ENCODE measurements at places on chromosomes 3 and 15.

DNA sequence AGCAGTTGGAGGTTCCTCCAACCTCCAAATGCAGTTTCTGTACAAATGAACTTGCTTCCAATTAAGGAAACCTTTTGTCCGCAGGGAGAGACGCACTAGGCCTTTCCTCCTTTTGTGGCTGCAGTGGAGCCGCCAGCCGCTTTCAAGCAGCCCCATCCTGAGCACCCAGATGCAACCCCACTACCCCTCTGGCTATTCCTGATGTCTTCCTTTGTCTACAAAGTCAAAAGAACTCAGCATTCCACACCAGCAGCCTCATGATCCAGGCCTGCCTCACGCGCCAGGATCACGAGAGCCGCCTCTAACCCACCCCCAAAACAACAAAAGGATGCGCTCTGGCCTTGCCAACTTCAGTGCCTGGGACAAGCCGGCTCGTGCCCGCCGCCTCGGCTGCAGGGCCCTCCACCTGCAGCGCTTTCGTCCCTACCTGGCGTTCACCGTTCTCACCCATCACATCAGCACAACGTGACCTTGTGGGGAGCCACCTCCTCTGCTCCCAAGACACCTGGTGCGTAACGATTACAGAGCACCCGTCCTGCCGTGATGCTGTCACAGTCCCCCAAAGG lies 48.2 kb upstream of the MUC4 start:
- DNase-seq, result no peak

DNA sequence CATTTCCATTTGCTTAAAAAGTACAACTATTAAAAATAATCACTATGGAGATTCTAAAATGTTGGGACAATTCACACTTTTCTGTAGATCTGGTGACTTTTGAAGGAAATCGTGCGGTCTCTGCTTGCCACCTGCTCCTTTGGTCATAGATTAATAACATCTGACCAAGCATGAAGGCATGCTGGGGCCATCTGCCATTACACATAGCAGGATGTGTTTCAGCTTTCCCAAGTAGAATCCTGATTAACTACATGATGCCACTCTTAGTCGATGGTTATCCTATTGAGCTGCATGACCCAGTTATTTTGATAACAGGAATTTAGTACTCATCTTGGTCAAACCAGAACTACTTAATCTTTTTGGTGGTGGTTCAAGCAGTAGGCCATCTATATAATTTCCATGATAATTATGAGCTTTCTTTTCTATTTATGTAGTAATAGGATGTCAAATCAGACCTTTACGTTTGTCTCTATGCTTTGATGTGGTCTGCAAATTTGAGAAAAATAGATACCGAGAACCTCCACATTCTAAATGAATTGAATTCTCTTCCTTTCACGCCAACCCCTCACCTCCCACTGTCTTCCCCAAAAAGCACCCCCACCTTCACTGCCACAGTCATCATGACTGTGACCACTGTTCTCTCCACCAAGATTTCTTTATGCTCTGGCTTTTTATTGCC lies 158.1 kb downstream of the DIPK2A start:
- no peak for DNase-seq

DNA sequence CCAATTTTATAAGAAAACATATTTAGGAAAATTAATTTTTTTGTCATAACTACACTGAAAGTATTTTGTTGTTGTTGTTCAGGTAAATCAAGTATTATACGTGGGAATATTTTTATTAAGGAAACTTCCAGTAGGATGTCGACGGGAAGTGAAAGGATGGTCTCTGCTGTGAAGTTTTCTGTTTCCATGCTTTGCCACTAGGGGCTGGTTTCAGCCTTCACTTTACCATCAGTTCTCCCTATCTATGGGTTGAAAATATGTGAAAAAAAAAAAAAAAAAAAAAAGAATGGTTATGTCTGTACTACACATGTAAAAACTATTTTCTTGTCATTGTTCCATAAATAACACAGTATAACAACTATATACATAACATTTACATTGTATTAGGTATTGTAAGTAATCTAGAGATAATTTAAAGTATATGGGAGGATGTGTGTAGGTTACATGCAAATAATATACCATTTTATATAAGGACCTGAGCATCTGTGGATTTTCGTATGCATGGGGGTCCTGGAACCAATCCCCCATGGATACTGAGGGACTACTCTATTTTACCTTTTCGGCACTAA lies 136.7 kb downstream of the SMAD6 start:
- no peak for DNase-seq

GRCh38 chr3:18529631-18530030 lies 104.5 kb upstream of the SATB1 start:
- DNase-seq, result no peak

DNA sequence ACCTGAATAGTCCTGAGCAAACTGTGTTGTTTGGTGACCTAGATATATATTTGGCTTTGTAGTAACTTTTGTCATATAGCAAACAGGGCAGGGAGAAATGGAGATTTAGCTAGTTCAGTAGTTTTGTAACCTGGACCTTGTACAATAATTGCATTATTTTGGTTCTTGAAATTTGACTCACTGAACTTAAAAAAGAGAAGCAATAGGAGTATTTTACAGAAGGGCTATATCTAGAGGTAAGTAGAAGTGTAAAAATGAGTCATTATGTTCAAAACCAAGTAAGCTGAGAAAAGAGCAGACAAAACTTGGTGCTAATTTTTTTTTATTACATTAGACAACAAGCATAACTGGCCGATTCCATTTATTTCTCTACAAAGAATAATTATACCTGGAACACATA lies 505.4 kb downstream of the ZIC1 start:
- DNase-seq, result no peak

- DNase-seq, result no peak
These were observed 146.0 kb upstream of the FRMD4B start for GRCh38 chr3:69531576-69532546.

GRCh38 chr3:59877263-59878037 lies 827.6 kb upstream of the CFAP20DC start:
- DNase-seq, result no peak

GRCh38 chr3:170090601-170090981 lies 52.8 kb downstream of the GPR160 start:
- DNase-seq, result no peak

GRCh38 chr3:124064050-124064449 lies 72.1 kb upstream of the ROPN1 start:
- DNase-seq, result no peak

- DNase-seq, result no peak
These were observed 276.0 kb upstream of the TTC14 start for GRCh38 chr3:180325958-180326357.

GRCh38 chr3:10563396-10563795 lies 58.0 kb upstream of the ATP2B2 start:
- DNase-seq, result no peak

DNA sequence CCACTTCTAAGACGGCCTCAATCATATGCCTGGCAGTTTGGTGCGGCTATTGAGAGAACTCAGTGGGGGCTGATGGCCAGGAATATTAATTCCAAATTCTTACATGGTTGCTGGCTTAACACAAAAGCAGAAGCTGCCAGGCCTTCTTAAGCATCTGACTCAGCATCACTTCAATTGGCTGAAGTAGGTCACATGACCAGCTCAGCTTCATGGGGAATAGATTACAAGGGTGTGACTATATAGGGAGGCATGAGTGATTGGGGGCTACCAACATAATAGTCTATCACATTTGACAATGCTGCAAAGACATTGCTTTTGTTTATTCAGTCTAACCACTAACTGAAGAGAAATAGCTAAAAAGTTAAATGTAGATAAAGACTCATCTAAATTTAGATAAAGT lies 101.6 kb upstream of the ANKRD28 start:
- no peak for DNase-seq

GRCh38 chr3:101862416-101863165 lies 13.3 kb downstream of the NFKBIZ start:
- DNase-seq, result no peak

GRCh38 chr3:47339951-47340350 lies 40.9 kb upstream of the PTPN23 start:
- DNase-seq, result no peak

GRCh38 chr3:105399062-105399461 lies 32.4 kb downstream of the ALCAM start:
- no peak for DNase-seq

DNA sequence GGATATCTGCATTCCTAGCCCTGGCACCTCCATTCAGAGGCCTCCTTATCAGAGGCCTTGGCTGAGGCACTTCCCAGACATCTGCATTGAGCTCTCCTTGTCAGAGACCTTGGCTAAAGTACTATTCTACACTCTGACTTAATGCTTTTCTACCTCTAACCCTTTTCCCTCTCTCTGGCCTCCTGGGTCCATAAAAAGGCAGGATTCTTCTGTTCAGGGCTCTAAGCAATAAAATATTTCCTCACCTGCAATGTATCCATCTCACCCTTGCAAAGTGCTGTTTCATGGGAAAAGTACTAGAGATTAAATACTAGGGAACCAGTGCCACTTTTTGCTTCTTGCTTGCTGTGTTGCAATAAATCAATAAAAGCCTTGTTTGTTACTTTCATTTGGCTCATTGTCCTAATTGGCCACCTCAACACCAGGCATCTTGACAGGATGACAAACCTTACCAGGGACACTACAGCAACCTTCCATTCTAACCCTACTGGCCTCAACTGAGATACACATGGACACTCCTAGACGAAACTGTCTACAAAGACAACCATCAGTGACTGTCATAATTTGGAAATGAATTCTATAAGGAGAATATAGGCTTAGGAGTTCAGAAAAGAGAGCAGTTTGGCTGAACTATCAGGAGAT lies 106.5 kb upstream of the SETMAR start:
- DNase-seq, result no peak

GRCh38 chr3:111604119-111604518 lies 9.0 kb upstream of the ZBED2 start:
- no peak for DNase-seq

GRCh38 chr15:37137221-37137620 lies 36.9 kb upstream of the MEIS2 start:
- DNase-seq, result no peak

DNA sequence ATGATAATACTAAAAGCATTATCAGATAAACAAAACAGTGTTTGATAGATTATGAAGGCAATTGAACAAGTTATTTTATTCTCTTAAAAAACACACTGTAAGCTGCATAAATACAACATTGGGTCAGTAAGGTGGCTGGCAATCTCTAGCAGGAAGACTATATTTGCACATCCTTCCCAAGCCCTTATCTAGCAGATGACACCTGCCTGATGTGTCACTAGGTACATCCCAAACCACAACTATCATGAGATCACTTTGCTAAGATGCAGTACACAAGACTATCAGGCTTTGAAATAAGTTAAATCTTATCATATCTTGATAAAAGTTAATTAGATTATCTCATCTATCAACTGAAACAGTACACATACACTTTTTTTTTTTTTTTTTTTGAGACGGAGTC lies 417.4 kb downstream of the MECOM start:
- DNase-seq, result no peak

DNA sequence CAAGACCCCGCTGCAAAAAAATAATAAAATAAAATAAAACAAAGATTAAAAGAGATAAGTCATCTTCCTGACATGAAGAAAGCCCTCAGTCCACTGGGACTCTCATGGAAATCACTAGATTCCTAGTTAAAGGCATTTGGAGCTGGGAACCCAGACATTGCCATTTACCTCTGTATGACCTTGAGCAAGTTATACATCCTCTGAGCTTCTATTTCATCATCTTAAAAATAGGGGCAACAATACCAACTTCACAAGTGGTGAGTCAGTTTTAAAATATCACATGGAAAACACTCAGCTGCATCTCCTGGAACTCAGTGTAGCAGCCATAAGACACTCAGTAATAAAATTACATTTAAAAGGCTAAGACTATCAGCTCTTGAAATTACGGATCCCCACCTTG lies 334.8 kb downstream of the ERC2 start:
- no peak for DNase-seq

- DNase-seq, result no peak
These were observed 4.9 kb downstream of the NT5DC2 start for GRCh38 chr3:52528586-52529375.

- DNase-seq, result no peak
These were observed 74.1 kb upstream of the PRR23C start for GRCh38 chr3:139118835-139119234.

- DNase-seq, result no peak
These were observed 522.6 kb downstream of the NAALADL2 start for GRCh38 chr3:175381685-175382084.

DNA sequence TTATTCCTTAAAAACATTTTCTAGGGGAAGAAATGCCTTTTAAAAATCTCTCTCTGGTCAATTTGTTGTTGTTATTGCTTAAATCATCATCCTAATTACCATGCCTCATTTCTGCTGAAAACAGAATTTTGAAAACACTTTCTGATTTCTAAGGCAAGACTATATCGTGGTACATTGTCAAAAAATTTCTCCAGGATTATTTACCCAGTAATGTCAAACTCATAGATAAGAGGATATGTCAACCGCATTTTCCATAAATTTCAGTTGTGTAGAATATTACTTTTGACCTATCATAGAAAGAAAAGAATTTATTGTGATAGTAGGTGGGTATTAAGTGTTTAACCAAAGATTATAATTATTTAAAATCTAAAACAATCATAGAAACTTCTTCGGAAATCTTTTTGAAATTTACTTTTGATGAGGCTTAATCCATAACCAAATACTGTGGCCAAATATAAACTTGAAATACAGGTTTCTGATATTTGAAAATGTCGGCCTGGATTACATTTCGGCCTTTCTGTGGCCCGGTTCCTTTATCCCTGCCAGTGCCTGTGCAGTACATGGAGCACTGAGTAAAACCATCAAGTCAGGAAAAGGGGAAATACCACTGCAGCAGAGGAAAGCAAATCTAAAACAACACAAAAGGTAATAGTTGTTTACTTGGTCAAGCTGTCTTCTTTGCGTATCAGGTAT lies 173.4 kb downstream of the MYRIP start:
- DNase-seq, result no peak

DNA sequence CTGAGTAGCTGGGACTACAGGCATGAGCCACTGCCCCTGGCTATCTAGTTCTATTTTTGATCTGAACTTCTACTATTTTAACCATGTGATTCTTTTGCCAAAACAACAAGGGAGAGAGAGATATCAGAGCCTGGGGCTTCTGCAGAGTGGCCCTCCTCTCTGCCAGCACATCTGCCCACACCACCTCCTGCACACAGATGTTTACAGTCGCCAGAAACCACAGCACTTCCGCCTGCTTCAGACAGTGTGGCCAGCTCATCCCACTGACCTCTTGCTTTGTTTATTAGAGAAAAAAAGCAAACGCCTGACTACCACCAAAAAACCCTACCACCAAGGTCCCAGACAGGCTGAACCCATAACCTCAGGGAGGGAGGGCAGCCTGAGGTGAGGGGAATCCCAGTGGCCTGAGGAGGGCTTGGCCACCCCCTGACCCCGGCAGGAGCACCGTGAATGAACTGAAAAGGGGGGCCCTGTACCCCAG lies 85.9 kb upstream of the ABHD2 start:
- no peak for DNase-seq
